ENCODE measurements at places on chromosomes 5 and 9.

GRCh38 chr9:109242741-109243140 lies 75.7 kb upstream of the FRRS1L start:
- DNase-seq, result no peak

DNA sequence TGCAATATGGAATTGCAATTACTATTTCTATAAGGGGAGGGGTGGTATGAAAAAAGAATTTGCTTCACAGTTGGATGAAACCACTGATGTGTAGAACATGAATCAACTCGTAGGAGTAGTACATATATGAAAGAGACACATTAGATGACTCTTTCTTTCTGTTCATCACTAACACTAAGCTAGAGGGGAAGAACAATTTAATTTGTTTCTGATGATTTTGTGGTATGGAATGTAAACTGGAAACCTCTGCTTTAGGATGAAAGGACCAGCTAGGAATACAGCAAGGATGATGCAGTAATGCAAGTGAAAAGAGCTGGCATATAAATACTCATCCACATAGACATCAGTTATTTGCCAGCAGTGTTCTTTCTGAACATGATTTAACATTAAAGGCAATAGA lies 113.4 kb downstream of the PAPPA start:
- DNase-seq, result no peak

DNA sequence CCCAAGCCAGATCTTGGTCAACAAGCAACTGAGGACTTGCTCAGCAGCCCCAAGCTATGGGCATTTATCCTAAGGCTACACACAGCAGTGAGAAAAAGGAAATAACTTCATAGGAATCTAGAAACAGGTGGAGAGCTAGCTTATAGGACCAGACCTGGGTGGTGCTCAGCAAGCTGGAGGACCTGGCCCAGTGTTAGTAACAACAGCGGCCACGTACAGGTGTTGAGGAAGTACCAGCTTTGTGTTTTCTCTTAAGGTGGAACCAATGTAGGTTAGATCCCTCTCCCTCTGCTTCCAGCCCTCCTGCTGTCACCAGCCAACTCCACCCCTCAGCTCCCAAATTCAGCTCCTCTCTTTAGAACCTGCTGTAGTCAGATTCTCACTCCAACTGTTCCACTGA lies 43.4 kb downstream of the IRF1 start:
- no peak for DNase-seq

DNA sequence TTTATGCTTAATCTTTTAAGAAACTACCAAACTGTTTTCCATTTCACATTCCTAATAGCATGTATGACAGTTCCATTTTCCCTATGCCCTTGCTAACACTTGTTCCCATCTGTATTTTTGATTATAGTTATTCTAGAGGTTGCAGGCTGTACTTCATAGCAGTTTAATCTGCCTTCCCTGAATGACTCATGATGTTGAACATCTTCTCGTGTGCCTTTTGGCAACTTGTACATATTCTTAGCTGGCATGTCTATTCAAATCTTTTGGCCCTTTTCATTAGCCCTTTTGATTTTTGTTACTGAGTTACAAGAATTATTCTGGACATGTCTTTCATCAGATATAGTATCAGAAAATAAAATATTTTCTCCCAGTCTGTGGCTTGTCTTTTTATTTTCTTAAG lies 320.3 kb downstream of the DIRAS2 start:
- no peak for DNase-seq

- no peak for DNase-seq
These were observed 128.1 kb downstream of the COL23A1 start for GRCh38 chr5:178462076-178462475.

- DNase-seq, result no peak
These were observed 98.6 kb downstream of the AMBP start for GRCh38 chr9:113979343-113980127.

DNA sequence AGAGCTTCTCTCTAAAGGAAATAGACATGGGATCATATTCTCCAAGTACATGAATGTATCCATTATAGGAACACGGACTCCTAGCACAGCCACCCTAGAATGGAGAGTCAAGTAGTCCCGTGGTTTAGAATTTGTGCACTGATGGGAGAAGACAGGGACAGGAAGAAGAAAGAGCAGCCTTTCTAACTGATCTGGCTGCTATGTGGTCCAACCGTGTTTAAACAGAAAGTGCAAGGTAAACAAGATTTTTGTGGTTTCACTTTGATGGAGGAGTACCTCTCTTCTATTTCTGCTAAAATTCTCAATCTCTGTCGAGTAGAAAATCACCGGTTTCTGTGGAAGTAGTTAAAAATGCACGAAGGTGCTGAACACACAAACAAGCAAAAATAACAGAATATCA lies 171.3 kb downstream of the ST8SIA4 start:
- DNase-seq, result no peak

DNA sequence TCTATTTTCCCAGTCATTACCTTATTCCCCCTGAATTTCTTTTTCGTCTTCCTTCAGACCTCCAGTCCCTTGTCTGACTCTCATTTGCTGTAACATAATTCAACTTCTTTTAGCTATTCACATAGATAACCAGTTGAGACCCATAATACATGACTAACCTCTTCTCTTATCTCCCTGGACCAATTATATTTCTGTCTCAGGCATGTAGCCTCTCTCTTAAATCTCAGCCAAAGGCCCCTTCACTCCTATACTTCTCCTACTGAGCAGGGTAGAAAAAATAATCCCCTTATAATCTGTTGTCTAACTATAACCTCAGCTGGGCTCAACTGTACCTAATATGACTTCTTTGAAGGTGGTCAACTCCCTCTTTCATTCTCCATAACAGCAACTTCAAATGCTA lies 20.9 kb downstream of the RANBP6 start:
- DNase-seq, result no peak

DNA sequence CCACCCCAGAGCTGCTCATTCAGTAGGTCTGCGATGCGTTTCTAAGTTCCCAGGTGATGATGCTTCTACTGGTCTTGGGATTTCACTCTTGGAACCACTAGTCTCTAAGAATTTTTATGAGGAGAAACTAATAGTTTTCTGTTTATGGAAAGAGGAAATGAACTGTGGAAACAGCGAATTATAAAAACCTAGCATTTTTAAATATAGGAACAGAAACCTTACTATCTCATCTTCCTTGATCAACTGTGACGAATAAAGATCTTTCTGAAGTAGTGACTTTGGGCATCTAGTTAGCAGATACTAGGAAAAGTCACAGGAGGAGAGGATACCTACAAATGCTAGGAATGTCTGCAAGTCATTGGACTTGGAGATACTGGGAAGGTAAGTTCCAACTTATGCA lies 376.8 kb upstream of the RFX3 start:
- DNase-seq, result no peak

- peak; percentile 60 for DNase-seq
These were observed 36.7 kb upstream of the TIFAB start for GRCh38 chr5:135488727-135489465.

DNA sequence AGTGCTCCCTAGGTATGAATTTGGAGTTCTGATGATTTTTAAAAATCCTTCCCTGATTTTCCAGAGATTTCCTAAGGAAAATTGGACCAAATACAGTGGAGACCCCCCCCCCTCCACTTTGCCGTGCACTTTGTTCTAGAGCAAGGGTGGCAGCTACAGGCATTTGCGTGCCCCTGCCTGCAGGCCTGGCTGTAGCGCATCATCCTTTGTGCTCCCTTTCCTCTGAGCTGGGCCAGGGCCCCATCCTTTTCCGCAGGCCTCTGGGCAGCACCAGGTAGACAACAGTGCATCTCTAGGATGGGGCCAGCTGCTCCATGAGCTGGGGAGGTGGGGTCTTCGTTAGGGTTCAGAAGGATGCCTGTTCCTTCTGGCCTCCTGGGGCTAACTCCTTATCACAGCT lies 39.6 kb downstream of the TRIO start:
- no peak for DNase-seq

DNA sequence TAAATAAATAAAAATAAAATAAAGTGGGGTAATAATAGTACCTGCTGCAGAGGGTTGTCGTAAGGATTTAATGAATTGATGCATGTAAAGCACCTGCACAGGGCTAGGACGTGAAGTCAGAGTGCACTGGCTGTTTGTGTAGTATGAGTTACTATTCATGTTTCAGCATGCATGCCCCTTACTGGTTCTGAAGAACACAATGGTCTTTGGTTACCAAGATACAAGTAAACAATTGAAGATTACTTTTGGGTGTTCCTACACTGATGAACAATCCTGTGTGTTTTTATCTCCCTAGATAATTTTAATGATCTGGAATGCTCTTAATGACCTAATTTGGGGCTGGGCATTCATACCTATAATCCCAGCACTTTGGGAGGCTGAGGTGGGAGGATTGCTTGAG lies 23.2 kb upstream of the PRRC2B start:
- DNase-seq, result no peak

DNA sequence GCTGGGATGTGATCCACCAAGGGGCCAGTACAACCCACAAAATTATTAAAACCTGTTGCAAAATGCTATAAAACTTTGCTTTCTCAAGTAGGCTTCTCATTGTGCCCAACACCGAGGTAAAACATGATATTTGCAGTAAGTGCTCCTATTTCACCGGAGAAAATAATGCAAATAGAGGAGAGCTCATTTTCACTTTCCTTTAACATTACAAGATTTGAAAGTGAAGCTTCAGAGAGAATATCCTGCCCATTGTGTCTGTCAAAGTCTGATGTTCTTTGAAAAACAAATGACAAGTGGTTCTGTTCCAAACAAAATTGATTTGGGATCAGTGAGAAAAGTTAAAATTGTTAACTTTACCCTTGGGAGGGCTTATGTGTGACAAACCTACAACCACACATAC lies 287.1 kb downstream of the KCNN2 start:
- DNase-seq, result no peak

DNA sequence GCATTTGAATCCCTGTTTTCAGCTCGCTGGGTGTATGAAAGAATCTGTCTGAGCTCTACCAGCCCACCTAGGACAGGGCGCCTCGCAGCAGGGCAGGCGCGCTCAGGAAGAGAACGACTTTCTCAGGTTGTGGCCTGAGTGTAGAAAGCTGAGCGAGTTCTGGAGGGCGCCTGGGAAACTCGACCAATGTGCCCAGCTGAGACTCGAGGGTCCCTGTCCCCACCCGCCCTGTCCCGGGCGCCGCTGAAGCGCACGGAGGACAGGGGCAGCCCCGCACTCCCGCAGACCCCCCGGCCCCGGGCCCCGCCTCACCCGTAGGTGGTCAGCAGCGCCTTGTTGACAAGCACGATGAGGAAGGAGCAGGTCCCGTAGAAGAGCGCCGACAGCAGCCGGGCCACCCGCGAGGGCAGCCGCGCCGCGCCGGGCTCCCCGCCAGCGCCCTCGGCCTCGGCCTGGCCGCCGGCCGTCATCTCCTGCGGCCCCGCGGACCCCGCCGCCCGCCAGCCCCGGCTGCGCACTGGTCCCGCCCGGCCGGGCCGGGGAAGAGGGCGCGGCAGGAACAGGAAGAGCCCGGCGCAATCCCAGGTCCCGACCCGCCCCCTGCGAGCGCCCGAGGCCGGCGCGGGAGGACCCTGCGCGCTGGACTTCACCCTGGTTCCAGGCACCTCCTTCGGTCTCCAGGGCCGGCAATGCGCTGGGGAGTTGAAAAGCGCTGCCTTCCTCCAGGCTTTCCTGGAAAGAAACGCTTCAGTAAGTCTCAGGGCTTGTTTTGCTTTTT lies at the start of gene SLC35D2:
SLC35D2 (minus strand) TSS at position 547 of the 778 bp plus-strand sequence; CDS start at position 470, 77 bp downstream.
- no peak for DNase-seq

- peak; percentile 22 for DNase-seq
These were observed 53.7 kb downstream of the RGMB start for GRCh38 chr5:98827161-98827560.

- no peak for DNase-seq
These were observed 68.3 kb downstream of the ERP44 start for GRCh38 chr9:100030548-100030947.

DNA sequence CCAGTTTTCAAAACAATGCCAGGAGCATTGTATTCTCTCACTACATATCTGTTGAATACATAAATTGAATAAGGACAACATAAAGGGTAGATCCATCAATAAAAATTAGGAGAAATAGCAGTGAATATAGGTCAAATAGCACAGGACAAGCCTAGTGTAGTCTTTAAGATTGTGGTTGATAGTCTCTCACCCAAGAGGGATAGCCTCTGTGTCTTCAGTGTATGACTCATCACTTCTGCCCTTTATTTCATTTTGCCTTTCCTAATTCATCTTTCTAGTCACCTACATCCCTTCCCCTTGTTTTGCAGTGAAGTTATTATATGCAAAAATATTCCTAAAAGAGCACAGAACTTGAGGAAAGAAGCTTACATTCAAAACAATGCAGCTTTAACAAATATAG lies 335.0 kb upstream of the TUSC1 start:
- no peak for DNase-seq

- no peak for DNase-seq
These were observed 4.6 kb downstream of the NIPAL4 start for GRCh38 chr5:157464519-157465171.

Measured in NCI-H1436 (cell line).